T-helper 17 cell (primary cell): ENCODE measurements at places on chromosomes 6 and 20.

DNA sequence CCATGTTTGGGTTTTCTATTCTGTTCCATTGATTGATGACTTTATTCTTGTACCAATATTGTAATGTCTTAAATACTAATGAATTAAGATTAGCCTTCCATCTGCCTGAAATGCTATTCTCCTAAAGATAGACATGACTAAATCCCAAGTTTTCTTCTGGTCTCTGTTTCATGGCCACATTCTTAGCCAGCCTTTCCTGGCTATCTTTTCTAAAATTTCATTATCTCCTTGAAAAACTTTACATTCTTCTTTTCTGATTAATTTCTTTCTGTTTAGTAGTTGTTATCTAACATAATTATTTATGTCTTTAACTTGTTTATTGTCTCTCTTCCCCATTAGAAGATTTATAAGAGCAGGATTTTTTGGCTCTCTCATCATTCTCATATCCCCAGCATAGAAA lies 4.4 kb upstream of the PRIM2 start:
- H3K36me3 ChIP-seq = no peaks in the 10 kb centered on the region
- H3K27me3 ChIP-seq = peaks cover 4% of the 10 kb centered on the region
- no peak overlapping the region for H3K27ac ChIP-seq
- H3K4me3 ChIP-seq = no peak overlapping the region

DNA sequence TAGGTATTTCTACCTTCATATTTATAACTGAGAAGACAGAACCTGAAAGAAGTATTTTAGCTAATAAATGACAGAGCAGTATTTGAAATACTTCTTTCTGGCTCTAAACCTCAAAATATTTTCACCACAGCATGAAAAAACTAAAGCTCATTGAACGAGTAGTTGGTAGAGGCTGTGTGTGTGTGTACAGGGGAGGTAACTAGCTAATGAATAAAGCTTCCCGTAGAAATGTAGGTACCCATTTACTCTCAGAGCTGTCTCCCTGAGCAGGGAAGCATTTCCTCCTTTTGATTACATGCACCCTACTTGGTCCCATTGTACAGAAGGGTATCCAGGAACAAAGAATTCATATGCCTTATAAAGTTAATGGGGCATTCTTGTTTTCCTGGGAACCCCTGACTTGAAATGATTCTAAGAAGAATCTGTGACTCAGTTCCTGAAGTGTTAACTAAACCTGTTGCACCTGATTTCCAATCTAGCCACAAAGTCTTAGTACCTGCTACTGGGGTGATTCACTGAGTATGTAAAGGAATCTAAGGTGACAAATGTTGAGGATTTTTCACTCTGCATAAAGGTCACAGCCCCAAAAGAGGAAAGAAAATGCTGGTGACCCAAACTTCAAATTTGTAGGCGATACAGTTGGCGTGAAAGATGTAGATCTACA lies 12.5 kb downstream of the CRYBG1 start:
- H3K36me3 ChIP-seq = no peaks in the 10 kb centered on the region
- H3K4me1 ChIP-seq = no peaks in the 10 kb centered on the region
- no peak overlapping the region for H3K27ac ChIP-seq

DNA sequence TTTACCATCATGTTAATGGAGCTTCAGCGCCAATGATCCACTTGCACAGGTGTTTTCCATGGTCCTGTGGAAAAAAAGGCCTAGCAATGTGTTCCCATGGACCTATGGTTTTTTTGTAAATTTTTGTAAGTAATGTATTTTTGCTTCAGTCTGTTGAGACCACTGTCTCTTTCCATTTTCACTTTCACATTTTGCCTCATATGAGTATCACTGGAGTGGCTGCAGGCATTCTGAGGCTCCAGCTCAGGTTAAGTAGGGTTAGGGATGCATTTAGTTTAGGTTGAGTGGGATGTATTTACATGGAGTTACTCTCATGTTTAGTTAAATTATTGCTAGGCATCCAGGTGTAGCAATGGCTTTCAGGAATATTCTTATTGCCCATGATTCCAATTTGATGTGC lies 19.2 kb upstream of the LMBRD1 start:
- no peaks in the 10 kb centered on the region for H3K27me3 ChIP-seq
- H3K4me3 ChIP-seq = peak overlapping the region; percentile 85
- peaks cover 38% of the 10 kb centered on the region for H3K4me1 ChIP-seq
- DNase-seq = no peak

DNA sequence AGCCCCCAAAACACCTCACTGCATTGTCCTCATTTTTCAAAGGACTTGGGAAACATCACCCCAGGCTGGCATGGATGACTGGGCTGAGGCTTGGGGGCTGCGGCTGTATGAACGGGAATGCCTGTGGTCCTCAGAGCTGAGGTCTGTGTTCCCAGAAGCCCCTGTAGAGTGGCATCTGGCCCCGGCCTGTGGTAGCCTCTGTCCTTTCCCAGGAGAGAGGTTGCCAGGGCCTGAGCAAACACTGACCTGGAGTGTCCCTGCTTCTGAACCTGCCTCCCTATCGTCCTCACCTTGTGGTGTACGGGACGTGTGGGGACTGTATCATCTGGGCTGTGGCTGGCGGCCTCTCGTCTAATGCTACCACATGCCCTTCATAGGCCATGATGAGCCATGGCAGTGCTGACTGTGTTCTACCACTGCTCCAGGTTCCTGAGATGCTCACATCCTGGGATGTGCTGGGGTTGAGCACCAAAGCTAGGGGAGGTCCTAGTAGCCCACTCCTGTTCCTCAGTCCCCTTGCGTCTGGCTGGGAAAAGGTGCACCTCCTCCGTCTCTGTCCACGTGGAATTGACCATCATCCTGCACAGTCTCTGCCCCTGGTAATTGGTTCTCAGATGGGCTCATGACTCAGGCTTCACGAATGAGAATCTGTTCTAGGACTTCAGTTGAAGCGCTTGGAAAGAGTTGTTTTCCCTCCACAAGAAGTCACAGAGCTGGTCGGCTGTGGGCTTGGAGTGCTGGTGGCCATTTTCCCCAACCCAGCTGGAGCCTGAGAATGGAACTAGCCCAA lies 27.6 kb downstream of the PHACTR3 start:
- no peak for DNase-seq
- no peaks in the 10 kb centered on the region for H3K4me1 ChIP-seq
- peaks cover 48% of the 10 kb centered on the region for H3K27me3 ChIP-seq
- H3K36me3 ChIP-seq = no peaks in the 10 kb centered on the region

- H3K4me3 ChIP-seq = no peak overlapping the region
- no peaks in the 10 kb centered on the region for H3K27me3 ChIP-seq
Observed at GRCh38 chr6:129704708-129705107, 5.3 kb downstream of the ARHGAP18 start.

DNA sequence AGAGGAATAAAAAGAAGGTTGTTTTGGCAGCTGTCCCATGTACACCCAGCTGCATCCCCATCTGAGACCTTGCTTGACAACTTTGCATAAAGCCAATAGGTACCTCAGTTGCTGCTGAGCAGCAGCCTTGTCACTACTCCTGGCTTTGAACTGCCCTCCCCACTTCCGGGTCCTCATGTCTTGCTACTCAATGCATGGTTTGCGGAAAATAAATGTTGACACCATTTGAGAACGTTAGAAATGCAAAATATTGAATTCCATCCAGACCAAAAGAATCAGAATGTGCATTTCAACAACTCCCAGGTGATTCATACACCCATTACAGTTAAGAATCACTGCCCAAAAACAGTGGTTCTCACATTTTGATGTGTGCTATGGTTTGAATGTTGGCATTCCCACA lies 32.9 kb downstream of the GPX5 start:
- peaks cover 4% of the 10 kb centered on the region for H3K4me1 ChIP-seq
- no peak overlapping the region for H3K27ac ChIP-seq
- H3K36me3 ChIP-seq = peaks cover 4% of the 10 kb centered on the region
- H3K27me3 ChIP-seq = peaks cover 67% of the 10 kb centered on the region
- no peak for DNase-seq
- no peak overlapping the region for H3K4me3 ChIP-seq

- H3K36me3 ChIP-seq = peaks cover 3% of the 10 kb centered on the region
- H3K27ac ChIP-seq = peak overlapping the region; percentile 19
- H3K4me1 ChIP-seq = peaks cover 20% of the 10 kb centered on the region
- H3K4me3 ChIP-seq = peak overlapping the region; percentile 13
Observed at GRCh38 chr6:29516108-29516507, 28.4 kb upstream of the MAS1L start.

DNA sequence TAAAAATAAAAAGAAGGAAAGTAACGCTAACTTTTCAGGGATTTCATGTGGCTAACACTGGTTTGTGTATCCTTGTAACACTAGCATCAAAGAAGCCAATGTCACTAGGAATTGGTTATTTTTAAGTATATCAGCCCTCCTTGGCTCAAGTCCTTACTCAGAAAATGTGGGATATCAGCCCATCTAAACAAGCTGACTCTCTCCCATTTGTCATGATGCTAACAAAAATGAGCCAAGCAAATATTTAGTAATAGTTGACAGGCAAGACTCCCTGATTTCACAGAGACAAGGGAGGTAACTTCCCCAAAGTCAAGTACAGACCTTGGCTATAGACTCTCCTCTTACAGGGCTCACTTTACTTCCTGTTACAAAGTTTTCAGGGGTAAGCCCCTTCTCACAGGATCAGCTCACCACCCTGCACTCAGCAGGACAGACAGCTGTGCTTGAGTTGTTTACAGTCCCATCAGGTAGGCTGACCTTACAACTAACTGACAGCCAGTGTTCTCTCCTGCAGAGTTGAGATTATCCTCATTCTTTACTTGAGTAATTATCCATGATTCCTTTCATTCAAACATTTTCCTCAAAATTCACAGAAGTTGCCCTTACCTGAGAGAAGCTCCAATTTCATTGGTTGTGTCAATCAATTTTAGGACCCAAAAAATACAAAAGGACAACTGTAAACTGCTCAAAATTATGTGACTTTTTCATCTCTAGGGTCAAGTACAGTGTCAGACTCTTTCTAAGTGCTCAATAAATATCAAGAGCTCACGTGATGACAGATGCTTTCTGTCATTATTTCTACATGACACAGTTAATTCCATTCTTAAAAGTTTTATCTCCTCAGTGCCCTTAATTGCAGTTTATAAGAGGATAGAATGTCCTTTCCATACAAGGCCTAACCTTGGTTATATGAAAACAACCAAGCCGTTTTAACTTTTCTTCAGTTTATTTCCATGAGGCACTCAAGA lies 38.1 kb upstream of the BMP5 start:
- H3K27ac ChIP-seq = no peak overlapping the region
- H3K36me3 ChIP-seq = no peaks in the 10 kb centered on the region
- no peak for DNase-seq
- no peaks in the 10 kb centered on the region for H3K4me1 ChIP-seq
- no peaks in the 10 kb centered on the region for H3K27me3 ChIP-seq

GRCh38 chr20:48230216-48230615 lies 444.9 kb upstream of the SULF2 start:
- no peak overlapping the region for H3K4me3 ChIP-seq
- H3K27me3 ChIP-seq = peaks cover 14% of the 10 kb centered on the region
- no peak for DNase-seq
- no peaks in the 10 kb centered on the region for H3K4me1 ChIP-seq

DNA sequence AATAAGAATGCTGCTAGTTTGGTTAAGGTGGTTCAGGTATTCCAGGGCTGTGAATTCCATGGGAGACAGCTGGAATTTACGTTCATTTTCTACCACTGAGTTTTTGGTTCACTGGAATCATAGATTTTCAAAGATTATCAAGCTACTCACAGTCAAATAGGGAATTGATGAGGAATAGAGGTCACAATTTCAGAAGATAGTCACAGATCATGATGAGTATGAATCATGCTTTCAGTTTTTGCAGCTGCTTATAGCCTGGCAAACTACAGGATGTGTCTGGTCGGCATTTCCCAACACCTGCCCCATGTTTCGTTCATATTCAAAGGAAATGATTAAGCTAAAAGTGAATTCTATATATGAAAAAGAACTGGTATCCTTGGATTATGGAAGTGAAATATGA lies 58.7 kb downstream of the BCKDHB start:
- no peak overlapping the region for H3K27ac ChIP-seq
- peaks cover 2% of the 10 kb centered on the region for H3K4me1 ChIP-seq
- DNase-seq = no peak
- H3K36me3 ChIP-seq = peaks cover 6% of the 10 kb centered on the region

GRCh38 chr6:126967296-126968005 lies 151.0 kb upstream of the RSPO3 start:
- H3K4me1 ChIP-seq = no peaks in the 10 kb centered on the region
- no peak for DNase-seq
- H3K36me3 ChIP-seq = no peaks in the 10 kb centered on the region
- no peaks in the 10 kb centered on the region for H3K27me3 ChIP-seq

DNA sequence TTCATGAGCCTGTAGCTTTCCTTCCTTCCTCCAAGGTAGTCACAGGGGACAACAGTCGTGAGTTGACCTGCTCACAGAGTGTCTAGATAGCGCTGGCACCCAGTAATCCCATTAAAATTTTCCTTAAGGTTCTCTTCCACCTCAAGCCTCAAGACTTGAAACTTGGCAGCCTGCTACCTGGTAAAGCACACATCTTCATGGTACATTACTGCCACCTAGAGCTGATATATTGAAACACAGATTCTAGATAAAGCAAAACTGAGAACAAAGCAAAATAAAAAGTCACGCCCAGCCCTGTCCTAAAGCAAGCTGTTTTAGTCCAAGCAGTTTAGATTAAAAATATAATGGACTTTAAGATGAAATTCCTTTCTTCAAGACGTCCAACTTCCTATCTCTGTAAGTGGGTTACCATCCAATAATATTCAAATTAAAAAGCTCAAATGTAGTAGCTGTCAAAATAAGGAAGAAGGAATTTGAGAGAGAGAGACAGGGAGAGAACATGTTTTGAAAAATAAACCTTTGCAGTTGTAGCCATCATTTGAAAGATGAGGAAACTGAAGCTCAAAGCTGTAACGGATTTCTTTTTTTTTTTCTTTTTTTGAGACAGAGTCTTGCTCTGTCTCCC lies 50.7 kb upstream of the CD83 start:
- H3K36me3 ChIP-seq = peaks cover 3% of the 10 kb centered on the region
- peaks cover 8% of the 10 kb centered on the region for H3K4me1 ChIP-seq
- H3K27ac ChIP-seq = peak overlapping the region; percentile 9
- no peak for DNase-seq
- peaks cover 33% of the 10 kb centered on the region for H3K27me3 ChIP-seq

- no peaks in the 10 kb centered on the region for H3K27me3 ChIP-seq
- peaks cover 62% of the 10 kb centered on the region for H3K4me1 ChIP-seq
- peak overlapping the region; percentile 84 for H3K4me3 ChIP-seq
- H3K27ac ChIP-seq = peak overlapping the region; percentile 98
- peaks cover 9% of the 10 kb centered on the region for H3K36me3 ChIP-seq
Observed at GRCh38 chr6:46011188-46012085, 4.2 kb downstream of the CLIC5 start.

- no peaks in the 10 kb centered on the region for H3K36me3 ChIP-seq
- H3K27ac ChIP-seq = no peak overlapping the region
- no peak for DNase-seq
- H3K4me3 ChIP-seq = no peak overlapping the region
Observed at GRCh38 chr6:129472239-129472638, 237.7 kb downstream of the ARHGAP18 start.

GRCh38 chr20:47740121-47740861 lies 45.0 kb downstream of the SULF2 start:
- no peak overlapping the region for H3K4me3 ChIP-seq
- no peak overlapping the region for H3K27ac ChIP-seq
- H3K36me3 ChIP-seq = no peaks in the 10 kb centered on the region
- H3K27me3 ChIP-seq = peaks cover 26% of the 10 kb centered on the region
- H3K4me1 ChIP-seq = peaks cover 2% of the 10 kb centered on the region
